ENCODE measurements at places on chromosomes 3 and 15. TPM values are rescaled to one million over a fixed set of nuclear protein-coding genes. Genes with fewer than 3 reads are reported as not detected.
A peak's percentile ranks its signal among the peaks of the same experiment; 100 is the strongest.

The NOX5 gene
- polyA plus RNA-seq: under 0.01 TPM

The ZNF860 gene
- polyA plus RNA-seq: 0.50 TPM

DNA sequence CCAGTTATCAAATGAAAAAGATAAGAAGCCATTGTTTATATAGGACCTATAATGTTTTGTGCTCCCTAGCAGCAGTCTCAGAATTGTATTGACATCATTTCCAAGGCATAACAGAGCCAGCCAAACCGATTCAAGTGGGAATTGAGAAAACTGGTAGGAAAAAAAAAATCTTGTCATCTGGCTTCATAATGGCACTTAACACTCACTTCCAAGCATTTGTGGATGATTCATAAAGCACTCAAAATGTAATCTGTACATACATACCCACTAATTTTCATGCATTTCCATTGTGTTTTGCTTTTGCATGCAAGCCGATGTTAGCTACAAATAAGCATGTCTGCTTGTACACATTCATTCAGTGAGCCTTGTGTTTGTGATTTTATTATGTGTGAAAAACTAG is 18.6 kb upstream of the TRPC1 start:
- peak; percentile 18 for DNase-seq

DNA sequence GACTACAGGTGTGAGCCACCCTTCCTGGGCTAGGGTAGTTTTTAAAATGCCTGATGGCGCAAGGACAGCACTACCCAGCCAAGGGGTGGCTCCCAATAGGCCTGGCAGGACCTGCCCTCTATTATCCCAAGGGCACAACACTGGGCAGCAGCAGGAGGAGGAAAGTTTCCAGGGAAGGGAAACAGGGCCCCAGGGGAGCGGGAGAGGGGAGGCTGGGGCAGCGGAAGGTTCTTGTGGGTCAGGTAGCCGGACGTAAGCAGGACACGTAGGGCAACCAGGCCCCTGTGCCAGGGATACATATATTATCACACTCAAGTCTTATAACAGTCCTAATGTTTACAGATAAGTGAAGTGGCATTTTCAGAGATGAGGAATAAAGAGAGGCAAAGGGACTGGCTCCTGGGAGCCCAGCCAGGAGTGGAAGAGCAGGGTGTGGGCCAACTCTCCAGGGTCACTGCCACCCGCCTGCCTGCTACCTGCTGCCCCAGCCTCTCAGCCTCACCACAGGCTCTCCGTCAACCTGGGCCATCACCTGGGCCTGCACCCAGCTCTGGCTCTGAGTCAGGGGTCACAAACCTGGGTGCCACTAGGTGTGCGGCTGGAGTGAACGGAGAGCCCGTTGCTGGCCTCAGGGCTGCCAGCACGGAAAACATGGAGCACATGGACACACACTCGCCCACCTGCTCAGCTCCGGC is 73.2 kb upstream of the SNRPA1 start:
- DNase-seq: no peak

The PARP16 gene
- 7.4 TPM for polyA plus RNA-seq

The CGNL1 gene
- 4.9 TPM for polyA plus RNA-seq

DNA sequence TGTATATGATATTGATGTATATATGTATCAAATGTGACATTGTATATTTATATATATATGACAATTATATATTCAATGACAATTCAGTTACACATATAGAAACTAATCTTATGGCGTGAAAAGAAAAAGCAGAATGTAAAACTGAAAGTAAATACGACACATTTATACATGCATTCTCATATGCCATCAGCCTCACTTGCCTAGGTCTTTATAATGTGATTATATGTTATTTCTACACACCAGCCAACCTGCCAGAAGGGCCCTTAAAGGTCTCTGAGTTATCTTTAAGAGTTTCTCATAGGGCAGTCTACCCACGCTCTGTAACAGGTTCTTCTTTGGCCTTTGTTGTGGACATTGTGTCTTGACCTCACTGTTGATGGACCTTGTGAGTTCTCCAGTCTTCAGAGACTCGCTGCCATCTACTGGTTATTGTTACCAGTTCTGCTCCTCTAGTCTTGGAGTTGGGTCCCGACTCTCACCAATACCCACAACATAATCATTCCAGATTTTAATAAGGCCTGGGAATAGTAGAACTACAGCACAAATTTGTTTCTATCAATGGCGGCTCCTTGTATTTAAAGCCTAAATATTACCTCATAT is 371.5 kb upstream of the GOLIM4 start:
- DNase-seq: peak; percentile 73

GRCh38 chr3:191753196-191753595 is 292.2 kb downstream of the PYDC2 start:
- DNase-seq: no peak

GRCh38 chr15:42082823-42083604 is 11.3 kb downstream of the PLA2G4D start:
- peak; percentile 24 for DNase-seq

Data from stomach (tissue), 19 donors.